ENCODE measurements at places on chromosomes 2 and 18.
A peak's percentile ranks its signal among the peaks of the same experiment; 100 is the strongest.

DNA sequence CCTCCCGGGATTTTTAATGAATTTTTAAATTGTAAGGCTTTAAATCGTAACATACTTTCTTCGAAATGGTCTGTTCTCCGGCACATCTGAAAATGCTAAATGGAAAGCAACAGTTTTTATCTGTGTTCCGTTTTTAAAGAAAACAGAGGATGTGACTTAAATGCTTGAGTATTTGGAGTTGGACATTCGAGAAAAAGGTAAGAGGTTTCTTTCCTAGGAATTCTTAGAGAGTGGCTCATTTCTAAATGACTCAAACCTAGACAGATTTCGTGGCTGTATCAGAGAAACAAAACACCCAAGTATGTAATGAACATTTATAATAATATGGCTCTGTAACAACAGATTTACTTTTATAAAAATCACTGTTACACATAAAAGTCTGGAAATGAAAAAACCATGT is 177.6 kb upstream of the CCDC68 start:
- no peak for DNase-seq

DNA sequence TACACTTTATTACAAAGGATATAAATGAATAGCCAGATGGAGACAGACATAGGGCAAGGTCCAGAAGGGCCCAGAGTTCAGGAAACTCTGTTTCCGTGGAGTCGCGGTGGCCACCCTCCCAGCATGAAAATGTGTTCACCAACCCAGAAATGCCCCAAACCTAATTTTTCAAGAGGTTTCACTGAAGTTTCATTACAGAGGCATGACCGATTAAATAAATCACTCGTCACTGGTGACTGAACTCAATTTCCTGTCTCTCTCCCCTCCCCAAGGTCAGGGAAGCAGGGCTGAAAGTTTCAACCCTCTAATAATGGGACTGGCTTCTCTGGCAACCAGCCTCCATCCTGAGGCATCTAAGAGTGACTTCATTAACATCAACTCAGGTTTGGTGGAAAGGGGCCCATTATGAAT is 22.4 kb downstream of the USP40 start:
- DNase-seq: peak; percentile 64

DNA sequence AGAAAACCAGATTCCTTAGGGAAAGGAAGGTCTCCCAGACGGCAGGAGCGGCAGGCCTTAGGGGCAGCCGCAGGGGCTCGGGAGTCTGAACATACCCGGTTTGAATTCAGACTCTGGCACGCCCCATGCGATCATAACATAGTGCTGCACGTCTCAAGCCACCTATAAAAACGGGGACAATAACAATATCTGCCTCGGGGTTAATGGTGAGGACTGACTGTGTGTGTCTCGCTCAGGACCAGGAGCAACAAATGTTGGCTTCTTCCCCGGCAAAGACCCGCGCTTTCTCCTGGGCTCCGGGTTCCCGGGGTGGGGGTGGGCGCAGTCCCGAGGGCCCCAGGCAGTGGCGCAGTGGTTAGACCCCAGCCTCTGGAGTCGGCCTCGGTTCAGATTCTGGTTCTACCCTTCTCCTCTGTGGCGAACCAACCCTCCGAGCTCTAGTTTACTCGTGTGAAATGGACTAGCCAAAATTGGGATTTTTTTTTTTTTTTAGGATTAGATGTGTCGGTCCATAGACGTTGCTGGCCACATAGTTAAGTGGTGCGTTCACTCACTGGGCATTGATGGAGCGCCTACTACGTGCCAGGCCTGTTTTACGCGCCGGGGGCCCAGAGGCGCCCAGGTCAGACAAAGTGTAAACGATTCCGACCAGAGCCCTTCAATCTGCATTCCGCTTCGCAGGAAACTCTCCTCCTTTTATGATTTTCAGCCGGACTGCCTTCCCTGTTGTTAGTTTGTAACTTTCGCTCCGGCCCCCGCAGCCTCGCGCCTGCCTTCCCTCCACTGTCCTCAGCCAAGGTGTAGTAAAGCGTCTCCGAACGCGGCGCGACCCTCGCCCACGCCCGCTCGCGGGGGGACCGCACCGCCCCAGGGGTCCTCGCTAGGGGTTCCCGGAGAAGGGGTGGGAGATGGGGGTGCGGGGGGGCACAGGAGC is 820 bp upstream of the SH3BP4 start:
- no peak for DNase-seq

- no peak for DNase-seq
Observed at GRCh38 chr2:179764710-179765109, 96.7 kb downstream of the ZNF385B start.

DNA sequence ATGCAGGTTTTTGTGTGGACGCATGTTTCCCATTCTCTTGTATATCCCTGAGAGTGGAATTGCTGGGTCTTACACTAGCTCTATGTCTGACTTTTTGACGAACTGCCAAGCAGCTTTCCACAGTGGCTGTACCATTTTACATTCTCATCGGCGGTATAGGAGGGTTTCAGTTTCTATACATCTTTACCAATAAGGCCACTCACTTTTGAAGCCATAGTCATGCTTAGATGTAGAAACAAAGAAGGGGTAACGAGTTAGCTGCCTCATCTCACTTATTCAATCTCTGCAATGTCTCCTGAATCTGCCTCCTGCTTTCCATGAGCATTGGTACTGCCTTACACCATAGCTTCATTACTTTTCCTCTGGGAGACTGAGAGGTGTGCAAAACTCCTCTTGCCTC is 47.4 kb downstream of the MMADHC start:
- DNase-seq: no peak

GRCh38 chr2:229701716-229702115 is 12.6 kb downstream of the DNER start:
- no peak for DNase-seq

DNA sequence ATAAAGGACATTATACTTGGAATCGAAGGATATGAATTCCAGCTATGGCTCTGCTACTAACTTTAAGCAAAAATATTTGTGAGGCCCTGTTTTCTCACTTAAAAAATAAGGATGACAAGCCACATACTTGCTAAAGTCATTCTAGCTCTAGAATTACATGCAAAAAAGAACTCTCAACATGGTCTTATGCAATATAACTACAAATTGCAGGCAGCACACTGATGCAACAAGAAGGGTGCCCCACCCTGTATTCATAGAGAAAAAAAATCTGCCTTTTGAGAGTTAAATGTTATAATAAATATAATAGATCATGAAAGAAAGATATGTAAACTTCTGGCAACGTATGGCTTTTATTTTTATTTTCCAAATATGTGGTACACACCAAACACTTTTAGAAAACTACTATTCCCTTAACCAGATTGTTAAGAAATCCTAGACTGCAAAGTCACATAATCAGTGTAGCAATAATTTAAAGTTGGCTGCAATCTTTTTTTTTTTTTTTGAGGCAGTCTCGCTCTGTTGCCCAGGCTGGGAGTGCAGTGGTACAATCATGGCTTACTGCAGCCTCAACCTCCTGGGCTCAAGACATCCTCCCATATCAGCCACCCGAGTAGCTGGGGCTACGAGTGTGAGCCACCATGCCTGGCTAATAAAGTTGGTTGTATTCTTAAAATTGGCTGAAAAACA is 40.2 kb upstream of the WDSUB1 start:
- DNase-seq: no peak

DNA sequence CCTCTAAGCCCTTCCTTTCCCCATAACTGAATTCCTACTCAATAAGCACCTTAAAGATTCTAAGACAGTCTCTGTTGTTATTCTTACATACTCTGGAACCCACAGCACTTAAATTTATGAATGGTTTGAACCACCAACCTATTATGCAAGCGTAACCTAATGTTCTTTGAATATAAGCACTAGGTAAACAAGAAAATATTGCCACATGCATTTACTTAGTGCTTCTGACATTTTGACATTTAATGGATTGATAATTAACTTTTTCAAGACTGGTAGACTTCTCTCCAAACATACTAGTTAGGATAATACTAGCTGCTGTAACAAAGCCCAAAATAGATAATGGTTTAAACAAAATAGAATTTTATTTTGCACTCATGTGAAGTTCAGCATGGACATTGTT is 164.8 kb downstream of the ARHGAP15 start:
- DNase-seq: no peak

DNA sequence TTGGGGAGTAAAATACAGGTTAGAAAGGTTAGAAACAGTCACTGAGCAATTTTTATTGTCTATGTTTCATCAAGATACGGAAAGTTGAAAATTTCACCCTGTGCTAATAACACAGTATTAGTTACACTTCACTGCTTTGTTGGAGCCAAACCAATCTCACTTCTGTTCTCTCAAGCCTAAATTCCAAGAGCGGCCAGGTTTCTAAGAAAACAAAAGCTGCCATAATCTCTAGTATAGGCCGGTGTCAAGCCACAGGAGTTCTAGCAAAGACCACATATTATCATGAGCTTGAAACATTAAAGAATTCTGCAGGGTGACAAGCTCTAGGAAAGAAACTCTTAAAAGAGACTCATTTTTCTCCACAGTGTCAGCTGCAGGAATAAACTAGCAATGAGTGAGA is 128.7 kb downstream of the TXNL1 start:
- DNase-seq: no peak

- DNase-seq: no peak
Observed at GRCh38 chr2:171386627-171387026, 47.2 kb downstream of the METTL8 start.

GRCh38 chr2:75612862-75613243 is 33.7 kb upstream of the MRPL19 start:
- DNase-seq: no peak

- no peak for DNase-seq
Observed at GRCh38 chr2:173934895-173935294, 30.3 kb downstream of the SP3 start.

- DNase-seq: peak; percentile 61
Observed at GRCh38 chr2:181438261-181438660, 18.9 kb upstream of the ITGA4 start.

- DNase-seq: no peak
Observed at GRCh38 chr2:216554286-216554685, 55.6 kb downstream of the RPL37A start.

DNA sequence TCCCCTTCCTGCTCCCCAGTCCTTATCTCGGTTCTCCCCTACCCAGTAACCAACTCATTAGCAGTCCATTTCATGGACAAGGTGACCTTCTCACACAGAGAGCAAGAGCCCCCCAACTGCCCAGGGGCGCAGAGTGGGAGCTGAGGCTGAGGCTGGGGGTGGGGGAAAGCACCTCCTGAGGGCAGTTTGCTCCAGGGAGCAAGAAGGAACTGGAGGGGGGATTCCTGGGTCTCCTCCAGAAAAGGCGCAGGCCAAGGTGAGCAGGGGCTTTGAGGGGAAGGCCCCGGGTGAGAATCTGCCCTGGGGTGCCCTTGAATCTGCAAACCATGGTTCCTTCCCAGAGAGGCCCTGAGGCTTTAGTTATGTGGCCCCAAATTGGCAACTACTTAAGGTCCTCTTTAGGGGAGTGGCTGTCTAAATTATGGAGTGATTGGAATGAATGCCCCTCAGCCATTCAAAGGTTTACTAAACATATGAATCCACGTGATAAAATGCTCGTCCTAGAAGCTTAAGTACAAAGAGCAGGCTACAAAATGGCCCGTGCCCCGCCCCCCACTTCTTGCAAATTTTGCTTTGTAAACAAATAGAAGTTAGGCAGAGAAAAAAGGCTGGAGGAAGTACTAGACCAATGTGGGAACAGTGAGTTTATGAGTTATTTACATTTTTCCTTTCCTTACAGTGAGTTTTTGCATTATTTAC is 123.5 kb upstream of the HS6ST1 start:
- DNase-seq: peak; percentile 39

- DNase-seq: no peak
Observed at GRCh38 chr2:95310216-95310615, 13.1 kb downstream of the KCNIP3 start.

- no peak for DNase-seq
Observed at GRCh38 chr2:5391362-5391761, 300.8 kb upstream of the SOX11 start.

- DNase-seq: no peak
Observed at GRCh38 chr2:216618785-216619184, 14.4 kb upstream of the IGFBP2 start.

GRCh38 chr18:7514796-7515440 is 52.2 kb upstream of the PTPRM start:
- DNase-seq: no peak

DNA sequence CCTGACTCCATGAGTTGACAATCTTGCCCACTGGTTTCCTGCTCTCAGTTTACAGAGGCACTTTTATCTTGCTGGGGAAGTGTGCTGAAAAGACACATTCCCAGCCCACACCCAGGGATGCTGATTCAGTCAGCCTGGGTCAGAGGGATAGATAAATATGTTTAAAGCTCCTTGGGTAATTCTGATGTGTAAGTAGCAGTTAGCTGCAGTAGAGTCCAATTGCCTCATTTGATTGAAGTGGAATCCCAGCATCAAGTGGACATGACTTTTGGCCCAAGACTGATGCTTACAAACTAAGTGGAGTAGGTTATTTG is 29.4 kb downstream of the PSD4 start:
- DNase-seq: no peak

DNA sequence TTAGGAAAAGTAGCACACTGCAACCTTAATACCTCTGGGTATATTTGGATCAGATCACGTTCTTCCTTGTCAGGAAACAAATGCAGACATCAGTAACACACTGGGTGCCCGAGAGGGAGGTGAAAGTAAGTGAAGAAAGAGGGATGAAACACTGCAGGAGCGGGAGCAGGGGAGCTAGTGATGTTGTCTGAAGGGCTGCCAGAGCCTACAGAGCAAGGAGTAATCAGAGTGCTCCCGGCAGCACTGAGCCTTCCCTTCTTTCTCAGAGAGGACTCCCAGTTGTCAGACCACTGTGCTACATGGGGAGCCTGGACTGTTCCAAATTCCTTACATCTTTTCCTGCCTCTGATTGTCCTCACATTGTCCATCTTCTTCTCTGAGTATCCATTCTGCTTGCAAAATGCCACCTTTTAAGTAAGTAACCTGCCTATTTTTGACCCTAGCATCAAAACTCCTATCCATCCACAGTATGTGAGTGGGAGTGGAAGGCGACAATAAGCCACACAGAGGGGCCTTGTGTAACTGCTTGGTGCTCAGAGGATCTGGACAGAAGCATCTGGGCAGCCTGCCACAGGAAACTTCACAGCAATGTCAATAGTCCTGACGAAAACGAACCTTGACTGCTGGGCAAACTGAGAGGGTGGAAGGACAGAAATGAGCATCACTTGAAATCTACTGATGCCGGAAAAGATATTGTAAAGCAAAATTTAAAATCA is 10.8 kb upstream of the NAB1 start:
- no peak for DNase-seq

DNA sequence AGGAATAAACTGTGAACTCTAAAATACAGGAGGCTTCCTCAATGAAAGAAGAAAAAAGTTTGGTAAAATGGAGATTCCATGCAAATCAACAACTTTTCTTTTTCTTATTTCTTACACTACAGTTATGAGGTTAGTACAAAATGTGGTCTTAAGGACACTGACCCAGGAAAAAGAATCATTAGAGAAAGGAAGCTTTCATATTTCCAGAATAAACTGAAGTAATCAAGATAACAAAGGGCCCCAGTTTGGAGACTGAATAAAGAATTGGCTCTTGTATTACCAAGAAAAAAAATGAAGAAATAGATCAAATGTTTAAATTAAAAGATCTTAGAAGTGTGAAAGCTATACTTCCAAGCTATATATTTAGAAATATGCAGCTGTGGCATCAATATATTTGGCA is 72.3 kb downstream of the SLC66A3 start:
- DNase-seq: no peak

- no peak for DNase-seq
Observed at GRCh38 chr2:118535818-118536212, 311.6 kb downstream of the EN1 start.
